Pancreas (tissue), 10 donors: ENCODE measurements at places on chromosomes 1 and 21.

GRCh38 chr1:175889848-175890247, 146.5 kb upstream of the TNR start:
- no peak for DNase-seq

GRCh38 chr1:45442272-45442671, 48.7 kb downstream of the TESK2 start:
- no peak for DNase-seq

GRCh38 chr1:16461681-16462080, 21.2 kb downstream of the NECAP2 start:
- no peak for DNase-seq

- no peak for DNase-seq
Measured at GRCh38 chr1:174894117-174894762, 105.5 kb upstream of the CACYBP start.

GRCh38 chr1:1199961-1200875, 6.2 kb downstream of the TNFRSF18 start:
- DNase-seq: peak; percentile 54

GRCh38 chr1:240031009-240031408, 60.7 kb upstream of the FMN2 start:
- no peak for DNase-seq

- no peak for DNase-seq
Measured at GRCh38 chr1:187390215-187390818, 561.6 kb downstream of the PLA2G4A start.

DNA sequence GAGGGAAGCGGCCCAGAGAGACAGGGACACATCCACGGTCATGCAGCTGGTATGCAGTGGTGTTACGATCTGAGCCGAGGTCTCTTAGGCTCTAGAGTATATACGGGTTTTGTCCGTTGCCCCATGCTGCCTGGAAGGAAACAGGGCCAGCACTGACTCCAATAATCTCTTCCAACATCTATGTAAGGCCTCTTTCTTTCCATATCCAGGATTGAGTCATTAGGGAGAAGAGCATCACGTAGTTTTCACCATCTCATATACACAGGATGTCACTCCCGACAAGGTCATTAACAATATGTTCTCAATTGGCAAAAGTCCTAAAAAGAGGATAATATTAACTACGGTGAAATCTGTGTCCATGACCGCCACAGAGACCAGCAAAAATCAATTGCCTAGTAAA, 4.4 kb downstream of the C8B start:
- DNase-seq: no peak

DNA sequence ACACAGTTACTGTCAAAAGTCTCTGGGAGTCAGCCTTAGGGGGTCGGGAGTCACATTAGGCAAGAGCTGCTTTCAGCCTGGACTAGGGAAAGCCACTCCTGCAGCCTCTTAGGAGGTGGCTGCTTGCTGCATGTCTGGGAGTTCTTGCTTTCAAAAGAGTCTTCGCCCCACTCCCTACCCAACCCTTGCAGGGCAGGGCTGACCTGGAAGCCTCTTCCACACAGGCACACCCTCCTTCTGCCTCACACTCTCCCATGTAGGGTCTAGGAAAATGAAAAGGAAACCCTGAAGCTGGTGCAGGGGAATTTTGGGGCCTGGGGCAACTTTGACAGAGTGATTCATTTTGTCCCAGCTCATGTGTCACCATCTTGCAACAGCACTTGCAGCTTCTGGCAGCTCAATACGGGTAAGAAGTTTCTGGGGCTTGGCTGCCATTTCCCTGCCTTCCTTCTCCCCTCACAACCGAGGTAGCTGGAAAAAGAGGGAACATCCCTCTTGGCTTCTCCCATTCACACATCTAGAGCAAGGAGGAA, 37.3 kb downstream of the KCND3 start:
- DNase-seq: no peak

DNA sequence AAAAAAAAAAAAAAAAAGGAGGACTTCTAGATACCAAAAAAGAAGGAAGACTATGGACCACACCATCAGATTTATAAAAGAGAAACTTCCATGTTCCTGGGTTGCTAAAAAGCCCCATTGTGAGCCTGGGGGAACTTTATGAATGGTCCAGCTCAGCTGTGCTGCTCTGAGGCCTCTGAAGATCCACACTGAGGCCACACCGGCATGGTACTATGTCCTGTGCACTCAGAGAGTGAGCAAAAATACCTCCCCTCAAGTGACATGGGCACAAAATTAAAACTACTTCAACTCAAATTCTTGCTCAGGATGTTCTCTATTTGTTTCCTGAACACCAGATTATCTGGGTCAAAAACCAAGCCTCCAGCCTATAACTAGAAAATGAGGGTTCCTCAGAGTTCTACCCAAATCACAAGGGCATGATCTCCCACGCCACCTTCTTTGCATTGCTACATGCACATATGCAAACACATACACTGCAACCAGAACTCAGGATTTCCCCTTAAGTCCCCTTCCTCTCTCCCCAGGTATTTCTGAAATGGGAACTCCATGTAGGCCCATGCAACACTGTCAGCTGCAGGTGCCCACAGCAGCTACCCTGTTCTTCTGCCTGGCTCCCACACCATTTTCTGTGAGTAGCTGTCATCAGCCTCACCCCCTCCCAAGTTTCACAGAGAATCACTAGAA, 94.4 kb downstream of the SH3GLB1 start:
- DNase-seq: no peak

GRCh38 chr1:167627865-167628641, 2.0 kb upstream of the RCSD1 start:
- no peak for DNase-seq

- DNase-seq: no peak
Measured at GRCh38 chr1:203888807-203889251, 27.4 kb downstream of the SNRPE start.

GRCh38 chr1:234604495-234605398, 5.2 kb downstream of the IRF2BP2 start:
- no peak for DNase-seq

GRCh38 chr21:25506887-25507286, 100.4 kb downstream of the MRPL39 start:
- DNase-seq: no peak

DNA sequence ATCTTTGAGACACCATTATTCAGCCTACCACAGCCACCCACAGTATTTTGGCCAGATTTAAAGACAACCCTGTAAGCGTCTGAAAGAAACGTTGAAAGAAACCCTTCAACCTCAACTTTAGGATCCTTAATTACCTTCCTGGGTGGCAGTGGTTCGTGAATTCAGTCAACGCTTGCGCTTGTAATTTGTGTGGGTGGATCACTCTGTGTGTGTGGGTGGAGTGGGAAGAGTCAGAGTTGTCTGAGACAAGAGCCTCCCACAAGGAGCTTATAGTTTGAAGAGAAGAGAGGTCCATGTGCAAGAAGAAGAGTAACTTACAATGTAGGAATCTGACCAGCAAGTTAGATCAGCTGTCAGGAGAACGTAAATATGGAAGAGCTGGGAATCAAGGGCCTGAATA, 8.4 kb downstream of the COQ8A start:
- no peak for DNase-seq
